ENCODE measurements at places on chromosomes 1 and 21. TPM values are rescaled to one million over a fixed set of nuclear protein-coding genes. Genes with fewer than 3 reads are reported as not detected.

The C2CD4D gene
- not detected for total RNA-seq

The PCAT6 gene
- not detected for total RNA-seq

The A3GALT2 gene
- total RNA-seq: not detected

The FCER1A gene
- not detected for total RNA-seq

The ZNF593OS gene
- total RNA-seq: not detected

DNA sequence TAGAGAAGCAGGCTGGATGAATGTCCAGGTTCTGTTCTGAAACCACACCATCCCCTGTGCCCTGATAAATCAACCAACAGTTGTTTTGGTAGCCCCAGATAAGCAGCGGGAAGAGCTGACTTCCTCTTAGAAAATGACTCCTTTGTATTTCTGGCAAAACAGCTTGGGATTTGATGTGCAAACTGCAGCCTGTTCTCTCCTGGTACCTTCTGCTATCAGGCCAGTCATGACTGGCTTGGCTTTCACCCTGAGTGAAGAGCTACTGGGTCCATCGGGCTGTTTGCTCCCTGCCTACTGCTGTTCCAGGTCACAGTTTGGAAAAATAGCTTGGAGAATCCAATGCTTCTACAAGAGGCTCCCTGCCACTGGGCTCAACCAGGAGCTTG lies 116.8 kb downstream of the DTL start:
- DNase-seq: no peak

Measured in HT1080 (cell line).